Upper lobe of left lung (tissue), 6 donors: ENCODE measurements at places on chromosomes 3 and 15. TPM values are rescaled to one million over a fixed set of nuclear protein-coding genes. Genes with fewer than 3 reads are reported as not detected.

PRR20G gene
- not detected for total RNA-seq

REC114 gene
- total RNA-seq = not detected

DNA sequence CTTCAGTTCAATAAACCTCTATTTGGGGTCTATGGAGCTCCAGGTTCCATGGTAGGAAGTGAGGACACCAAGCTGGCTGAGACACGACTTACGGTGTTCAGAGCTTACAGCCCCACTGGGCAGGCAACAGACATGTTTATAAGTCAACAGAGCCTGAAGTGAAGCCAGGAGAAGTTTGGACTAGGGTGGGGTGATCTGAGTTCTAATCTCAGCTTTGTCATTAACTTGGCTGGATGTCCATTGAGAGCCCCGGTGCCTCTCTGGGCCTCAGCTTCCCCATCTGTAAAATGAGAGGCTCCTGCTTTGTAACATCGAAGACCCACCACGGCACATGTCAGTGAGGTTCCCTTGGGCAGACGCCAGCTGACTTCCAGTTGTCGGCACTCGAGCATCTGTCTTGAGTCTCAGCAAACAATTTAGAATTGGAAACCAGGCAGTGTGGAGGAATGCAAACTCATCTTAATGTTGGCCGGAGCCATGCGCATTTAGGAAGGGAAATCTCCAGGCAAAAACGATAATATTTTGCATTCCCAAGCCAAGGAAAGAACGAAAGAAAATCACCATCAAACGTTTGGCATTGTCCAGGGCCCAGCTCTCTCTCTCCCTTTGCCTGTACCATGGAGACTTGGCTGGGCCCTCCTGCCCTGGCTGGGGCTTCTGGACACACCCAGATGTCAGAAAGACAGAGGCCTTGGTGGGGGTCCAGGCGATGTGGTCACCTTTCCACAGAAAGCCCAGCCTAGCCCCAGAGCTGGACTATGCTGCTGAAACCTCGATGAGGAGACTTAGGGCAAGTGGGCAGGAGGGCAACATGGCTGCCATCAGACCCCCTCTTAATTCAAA, 18.4 kb downstream of the ITGA11 start:
- H3K27me3 ChIP-seq = no peaks in the 10 kb centered on the region
- no peak overlapping the region for H3K4me3 ChIP-seq
- peaks cover 4% of the 10 kb centered on the region for H3K4me1 ChIP-seq

DNA sequence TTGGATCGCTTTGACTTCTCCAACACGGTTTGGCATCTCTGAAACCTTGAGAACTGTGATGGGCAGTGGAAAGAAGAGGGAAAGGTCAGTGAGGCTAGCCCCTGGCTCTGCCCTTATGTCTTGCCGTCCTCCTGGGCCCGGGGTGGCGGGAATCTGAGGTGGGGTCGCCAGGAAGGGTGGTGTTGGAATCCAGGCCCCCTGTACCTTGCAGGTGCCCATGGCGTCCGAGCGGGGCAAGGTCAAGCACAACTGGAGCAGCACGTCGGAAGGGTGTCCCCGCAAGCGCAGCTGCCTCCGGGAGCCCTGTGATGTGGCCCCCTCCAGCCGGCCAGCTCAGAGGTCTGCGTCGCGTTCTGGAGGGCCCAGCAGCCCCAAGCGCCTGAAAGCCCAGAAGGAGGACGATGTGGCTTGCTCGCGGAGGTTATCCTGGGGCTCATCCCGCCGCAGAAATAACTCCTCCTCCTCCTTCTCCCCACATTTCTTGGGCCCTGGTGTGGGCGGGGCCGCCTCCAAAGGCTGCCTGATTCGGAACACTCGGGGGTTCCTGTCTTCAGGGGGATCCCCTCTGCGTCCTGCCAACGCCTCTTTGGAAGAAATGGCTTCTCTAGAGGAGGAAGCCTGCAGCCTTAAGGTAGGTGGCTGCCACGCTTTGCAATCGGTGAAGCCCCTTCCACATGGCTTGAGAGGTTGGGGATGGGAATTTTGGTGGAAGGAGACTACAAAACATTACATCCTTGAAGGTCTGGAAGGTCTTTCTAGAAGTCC, 907 bp downstream of the TATDN2 start:
- H3K27me3 ChIP-seq = no peaks in the 10 kb centered on the region
- H3K4me1 ChIP-seq = peaks cover 38% of the 10 kb centered on the region
- H3K27ac ChIP-seq = peak overlapping the region; percentile 89
- H3K4me3 ChIP-seq = peak overlapping the region; percentile 93
- peak; percentile 51 for DNase-seq

DNA sequence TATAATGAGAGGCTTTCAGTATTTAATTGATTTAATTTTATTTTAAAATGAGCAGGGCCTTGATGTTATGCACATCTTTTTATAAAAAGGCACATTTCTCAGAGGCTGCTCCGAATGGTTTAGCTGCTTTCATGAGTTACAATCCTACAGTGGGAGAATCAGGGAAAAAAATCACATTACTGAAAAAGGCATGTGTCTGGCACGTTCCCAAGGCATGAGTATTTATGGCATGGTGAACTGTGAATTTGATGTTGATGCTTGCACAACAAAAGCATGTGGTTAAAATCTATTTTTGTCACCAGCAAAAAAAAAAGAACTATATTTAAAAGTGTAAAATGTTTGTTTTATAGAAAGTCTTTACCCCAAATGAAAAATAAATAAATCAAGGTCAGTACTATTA, 485.2 kb upstream of the ROBO2 start:
- no peak overlapping the region for H3K4me3 ChIP-seq
- H3K4me1 ChIP-seq = no peaks in the 10 kb centered on the region
- H3K27me3 ChIP-seq = no peaks in the 10 kb centered on the region
- DNase-seq = no peak
- H3K36me3 ChIP-seq = no peaks in the 10 kb centered on the region

- no peaks in the 10 kb centered on the region for H3K27me3 ChIP-seq
- H3K4me3 ChIP-seq = no peak overlapping the region
- no peaks in the 10 kb centered on the region for H3K36me3 ChIP-seq
- DNase-seq = no peak
- H3K27ac ChIP-seq = no peak overlapping the region
Measured at GRCh38 chr3:26962492-26963360, 340.2 kb downstream of the LRRC3B start.

DNA sequence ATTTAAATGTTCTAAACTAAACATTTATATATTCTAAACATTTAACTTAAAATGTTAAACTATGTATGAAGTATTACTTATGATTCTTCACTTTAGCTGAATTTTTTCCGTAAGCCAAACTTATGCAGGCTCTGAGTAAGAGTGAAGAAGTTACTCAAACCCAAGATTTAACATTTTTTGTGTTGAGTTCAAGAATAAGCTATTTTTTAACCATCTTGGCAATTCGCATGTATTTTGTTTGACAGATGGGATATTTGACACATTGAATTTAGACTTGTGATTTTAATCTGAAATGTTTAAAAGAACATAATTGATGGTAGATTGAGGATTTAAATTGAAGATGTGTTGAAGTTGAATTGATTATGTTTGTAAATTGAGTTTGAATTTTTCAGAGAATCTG, 14.6 kb upstream of the PPP2R3A start:
- H3K4me1 ChIP-seq = no peaks in the 10 kb centered on the region
- H3K4me3 ChIP-seq = no peak overlapping the region
- no peaks in the 10 kb centered on the region for H3K27me3 ChIP-seq
- no peak for DNase-seq

DNA sequence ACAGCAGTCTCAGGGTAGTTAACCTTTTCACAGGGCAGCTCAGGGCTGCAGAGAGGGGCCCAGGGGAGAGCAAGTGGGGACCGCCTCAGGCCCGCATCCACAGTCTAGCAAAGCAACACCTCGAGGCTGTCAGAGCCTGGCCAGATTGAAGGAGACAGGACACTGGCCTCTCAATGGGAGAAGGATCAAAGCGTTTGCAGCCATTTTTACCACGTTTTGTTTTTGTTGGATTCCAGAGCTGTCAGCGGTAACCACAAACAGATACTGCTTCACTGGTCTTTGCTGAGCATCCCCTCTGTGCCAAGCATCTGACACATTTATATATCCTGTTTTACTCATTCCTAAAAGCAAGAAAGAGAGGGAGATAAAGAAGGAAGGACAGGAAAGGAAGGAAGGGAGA, 153.8 kb downstream of the SHQ1 start:
- peaks cover 3% of the 10 kb centered on the region for H3K4me1 ChIP-seq
- H3K27me3 ChIP-seq = no peaks in the 10 kb centered on the region
- no peak overlapping the region for H3K27ac ChIP-seq

DNA sequence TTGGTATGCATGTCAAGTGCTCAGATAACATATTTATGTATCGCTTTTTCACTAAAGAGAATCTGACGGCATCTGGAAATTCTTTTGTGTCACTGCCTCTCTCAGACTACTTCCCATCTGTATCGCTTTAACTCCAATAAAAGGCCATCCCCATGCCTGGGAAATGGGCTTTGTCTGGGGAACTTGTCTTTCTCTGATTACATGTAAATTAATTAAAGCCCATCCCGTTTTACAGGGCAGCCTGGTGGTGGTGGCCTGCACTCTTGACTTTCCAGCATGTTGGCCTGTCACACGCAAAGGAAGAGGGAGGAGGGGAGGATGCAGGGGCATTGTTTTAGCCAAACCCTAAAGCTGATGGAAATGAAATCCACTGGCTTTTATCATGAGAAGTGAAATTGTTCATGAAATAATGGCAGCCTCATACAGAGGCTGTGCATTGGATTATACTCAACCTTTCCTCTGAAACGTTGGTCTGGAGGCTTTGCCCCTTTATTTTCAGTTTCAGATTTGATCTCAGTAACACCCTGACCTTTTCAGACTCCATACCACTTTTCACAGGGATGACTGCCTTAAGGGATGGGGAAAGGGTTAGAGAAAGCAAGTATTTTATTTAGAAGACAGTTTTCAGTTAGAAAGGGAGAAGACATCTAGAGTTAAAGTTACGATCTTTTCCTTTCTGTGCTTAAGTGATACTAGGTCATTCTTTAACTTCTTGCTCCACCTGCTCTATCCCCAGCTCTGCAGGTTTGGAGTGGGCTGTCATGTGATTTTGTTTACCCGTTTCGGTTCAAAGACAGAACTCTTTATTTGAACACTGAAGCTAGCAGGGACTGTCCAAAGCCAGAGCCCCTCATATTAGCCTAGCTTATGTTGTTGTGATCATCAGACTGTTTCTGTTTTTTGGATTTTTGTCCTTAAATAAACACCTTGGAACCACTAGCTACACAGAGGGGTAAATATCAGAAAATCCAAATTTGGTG, 94.6 kb upstream of the CTDSPL start:
- no peaks in the 10 kb centered on the region for H3K36me3 ChIP-seq
- H3K4me1 ChIP-seq = peaks cover 28% of the 10 kb centered on the region
- peak overlapping the region; percentile 66 for H3K27ac ChIP-seq
- H3K27me3 ChIP-seq = no peaks in the 10 kb centered on the region
- DNase-seq = no peak

DNA sequence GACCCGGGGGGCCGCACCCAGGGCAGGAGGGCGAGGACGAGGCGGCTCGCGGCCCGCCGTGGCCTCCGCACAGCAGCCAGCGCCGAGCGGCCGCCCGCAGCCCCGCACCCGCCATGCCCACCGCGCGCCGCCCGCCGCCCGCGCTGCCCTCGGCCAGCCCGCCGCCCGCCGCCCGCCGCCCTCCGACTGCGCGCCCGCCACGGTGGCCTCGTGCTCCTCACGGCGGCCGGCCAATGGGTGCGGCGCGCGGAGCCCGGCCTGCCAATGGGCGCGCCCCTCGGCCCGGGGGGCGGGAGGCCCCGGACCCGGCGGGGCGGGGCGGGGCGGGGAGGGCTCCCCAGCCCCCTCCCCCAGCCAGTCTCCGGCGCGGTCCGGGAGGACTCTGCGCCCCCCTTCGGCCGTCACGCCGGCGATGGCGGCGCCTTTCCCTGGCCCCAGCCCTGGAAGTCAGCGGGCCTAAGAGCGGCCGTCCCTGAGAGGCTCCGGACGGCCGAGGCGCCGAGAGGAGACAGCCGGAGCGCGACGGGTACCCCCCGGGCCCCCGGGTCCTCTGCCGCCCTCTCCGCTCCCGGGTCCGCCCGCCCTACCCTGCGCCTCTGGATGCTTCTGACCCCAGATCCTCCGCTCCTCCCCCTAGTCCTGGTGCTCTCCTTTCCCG, at the start of gene NT5DC2:
Gene NT5DC2 (minus strand): TSS at position 235 of the 658 bp plus-strand sequence. CDS start 120 bp downstream, at position 115.
- H3K4me1 ChIP-seq = peaks cover 87% of the 10 kb centered on the region
- H3K27ac ChIP-seq = peak within 1 kb of the TSS; percentile 84
- no peaks in the 10 kb centered on the region for H3K27me3 ChIP-seq
- DNase-seq = peak; percentile 94

- H3K36me3 ChIP-seq = no peaks in the 10 kb centered on the region
- H3K4me1 ChIP-seq = no peaks in the 10 kb centered on the region
- no peak overlapping the region for H3K27ac ChIP-seq
- H3K4me3 ChIP-seq = no peak overlapping the region
Measured at GRCh38 chr3:44885618-44886017, 11.2 kb downstream of the TGM4 start.

- H3K4me1 ChIP-seq = no peaks in the 10 kb centered on the region
- no peak for DNase-seq
- no peaks in the 10 kb centered on the region for H3K27me3 ChIP-seq
- no peak overlapping the region for H3K4me3 ChIP-seq
- H3K36me3 ChIP-seq = no peaks in the 10 kb centered on the region
Measured at GRCh38 chr3:122030381-122031122, 8.5 kb upstream of the ILDR1 start.
